D721Med (cell line): ENCODE measurements at places on chromosomes 5 and 9.

DNA sequence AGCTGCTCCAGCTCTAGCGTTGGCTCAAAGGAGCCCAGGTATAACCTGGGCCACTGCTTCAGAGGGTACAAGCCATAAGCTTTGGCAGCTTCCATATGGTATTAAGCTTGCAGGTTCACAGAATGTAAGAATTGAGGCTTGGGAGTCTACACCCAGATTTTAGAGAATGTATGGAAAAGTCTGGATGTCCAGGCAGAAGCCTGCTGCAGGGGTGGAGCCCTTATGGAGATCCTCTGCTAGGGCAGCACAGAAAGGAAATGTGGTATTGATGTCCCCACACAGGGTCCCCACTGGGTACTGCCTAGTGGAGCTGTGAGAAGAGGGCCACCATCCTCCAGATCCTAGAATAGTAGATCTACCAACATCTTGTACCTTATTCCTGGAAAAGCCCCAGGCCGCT is 626.9 kb downstream of the MAT2B start:
- DNase-seq, result no peak

GRCh38 chr5:108367679-108368334 is 14.1 kb downstream of the FBXL17 start:
- DNase-seq, result no peak

GRCh38 chr9:135108831-135109510 is 21.5 kb downstream of the OLFM1 start:
- no peak for DNase-seq

GRCh38 chr5:129807162-129807814 is 59.4 kb downstream of the MINAR2 start:
- no peak for DNase-seq

GRCh38 chr5:176754376-176754973 is 55.9 kb upstream of the UNC5A start:
- no peak for DNase-seq

DNA sequence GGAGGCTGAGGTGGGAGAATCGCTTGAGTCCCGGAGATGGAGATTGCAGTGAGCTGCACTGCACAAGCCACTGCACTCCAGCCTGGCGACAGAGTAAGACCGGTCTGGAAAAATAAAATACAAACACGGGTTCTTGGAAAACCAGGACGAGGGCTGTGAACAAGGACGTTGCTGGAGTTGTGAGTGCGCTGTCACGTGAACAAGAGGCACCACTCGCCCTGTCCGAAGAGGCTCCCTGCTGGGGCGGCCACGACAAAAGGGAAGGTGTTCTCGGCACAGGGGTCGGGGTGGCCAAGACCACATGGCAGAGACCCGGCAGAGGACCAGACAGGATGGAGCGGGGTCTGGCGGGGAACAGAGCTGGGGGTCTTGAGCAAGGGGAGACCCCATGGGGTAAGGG is 30.6 kb upstream of the UBAC1 start:
- no peak for DNase-seq

DNA sequence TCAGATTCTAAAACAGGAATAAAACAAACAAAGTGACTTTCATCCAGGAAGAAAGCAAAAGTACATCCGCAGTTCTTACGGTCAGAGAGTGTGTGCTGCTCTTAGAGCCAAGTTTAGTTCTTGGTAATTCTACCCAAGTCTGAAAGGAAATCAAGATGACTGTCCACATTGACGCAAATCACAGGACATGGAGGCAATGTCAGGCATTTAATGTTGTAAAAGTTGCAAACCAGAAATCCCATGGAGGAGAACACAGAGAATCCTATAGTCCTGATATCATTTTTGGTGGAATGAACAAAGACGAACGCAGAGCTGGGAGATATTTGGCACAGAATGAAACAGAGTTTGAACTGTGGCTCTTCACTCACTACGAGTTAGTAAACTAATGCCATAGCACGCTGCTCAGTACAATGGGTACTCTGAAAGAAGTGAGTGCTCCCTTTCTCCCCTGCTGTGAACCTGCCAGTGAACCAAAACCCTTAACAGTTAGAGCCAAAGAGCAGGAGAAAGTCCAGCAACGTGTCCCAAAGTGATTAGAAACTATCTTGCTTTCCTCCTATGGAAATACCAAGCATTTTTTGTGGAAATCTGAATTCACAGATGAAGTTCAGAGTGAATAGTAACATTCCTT is 74.3 kb downstream of the MUSK start:
- no peak for DNase-seq

DNA sequence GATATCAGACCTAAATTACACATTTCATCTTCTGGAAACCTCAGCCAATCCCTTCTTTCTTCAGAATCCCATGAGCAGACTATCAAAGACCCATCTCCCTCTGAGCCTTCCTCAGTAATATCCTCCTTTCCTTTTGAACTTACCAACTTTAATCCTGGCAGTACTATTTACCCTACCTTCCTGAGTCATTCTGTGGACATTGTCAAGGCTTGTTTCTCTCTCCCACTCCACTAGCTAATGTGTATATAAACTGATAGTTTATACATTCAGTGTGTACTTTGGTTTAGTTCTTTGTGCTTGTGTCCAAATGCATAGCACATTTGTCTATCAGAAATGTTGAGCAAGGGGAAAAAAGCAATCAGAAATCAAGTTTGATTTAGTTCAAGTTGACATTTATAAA is 568.3 kb downstream of the CSNK1G3 start:
- DNase-seq, result no peak

- DNase-seq, result no peak
These were observed 34.2 kb downstream of the FOXI1 start for GRCh38 chr5:170139786-170140335.

DNA sequence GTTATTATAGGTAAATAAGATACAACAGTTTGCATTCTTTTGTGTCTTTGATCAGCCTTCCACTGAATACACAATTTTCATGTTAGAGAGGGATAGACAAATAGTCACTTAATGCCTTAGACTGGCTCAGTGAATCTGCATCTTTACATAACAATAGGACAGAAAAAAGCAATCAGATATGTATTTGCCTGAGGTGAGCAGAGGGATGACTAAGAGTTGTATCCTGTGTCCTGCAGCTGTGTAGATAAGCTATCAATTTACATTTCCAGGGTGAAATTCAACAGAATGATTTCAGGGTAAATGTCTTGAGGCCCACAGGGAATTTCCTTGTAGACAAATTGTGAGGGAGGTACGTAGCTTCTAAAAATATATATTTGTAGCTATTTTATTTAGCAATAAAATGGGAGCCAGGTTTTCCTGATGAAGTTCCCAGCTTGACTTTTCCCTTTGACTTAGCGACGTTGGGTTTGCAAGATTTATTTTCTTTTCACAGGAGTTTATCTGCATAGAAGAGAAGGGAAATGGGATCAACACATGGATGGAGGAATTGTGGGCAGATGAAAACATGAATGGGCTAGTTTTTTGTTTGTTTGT is 586.1 kb upstream of the CDH6 start:
- no peak for DNase-seq

- DNase-seq, result no peak
These were observed 8.6 kb downstream of the SLC45A2 start for GRCh38 chr5:33975852-33976251.

DNA sequence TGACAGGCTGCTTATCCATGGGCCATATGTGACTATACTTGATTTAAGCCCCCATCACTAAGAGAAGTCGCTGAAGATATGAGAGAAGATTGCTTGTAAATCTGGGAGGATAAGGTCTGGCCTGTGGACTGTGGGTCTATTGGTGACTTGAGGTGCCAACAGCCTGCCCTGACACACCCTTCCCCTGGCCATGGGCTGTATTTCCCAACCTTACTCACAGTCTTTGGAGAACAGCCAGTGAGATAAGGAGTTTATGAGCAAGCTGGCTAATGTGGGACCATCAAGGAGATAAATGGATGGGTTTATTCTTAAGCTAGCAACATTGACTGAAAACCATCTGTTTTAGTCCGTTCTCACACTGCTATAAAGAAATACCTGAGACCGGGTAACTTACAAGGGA is 231.3 kb downstream of the ZSWIM6 start:
- no peak for DNase-seq

DNA sequence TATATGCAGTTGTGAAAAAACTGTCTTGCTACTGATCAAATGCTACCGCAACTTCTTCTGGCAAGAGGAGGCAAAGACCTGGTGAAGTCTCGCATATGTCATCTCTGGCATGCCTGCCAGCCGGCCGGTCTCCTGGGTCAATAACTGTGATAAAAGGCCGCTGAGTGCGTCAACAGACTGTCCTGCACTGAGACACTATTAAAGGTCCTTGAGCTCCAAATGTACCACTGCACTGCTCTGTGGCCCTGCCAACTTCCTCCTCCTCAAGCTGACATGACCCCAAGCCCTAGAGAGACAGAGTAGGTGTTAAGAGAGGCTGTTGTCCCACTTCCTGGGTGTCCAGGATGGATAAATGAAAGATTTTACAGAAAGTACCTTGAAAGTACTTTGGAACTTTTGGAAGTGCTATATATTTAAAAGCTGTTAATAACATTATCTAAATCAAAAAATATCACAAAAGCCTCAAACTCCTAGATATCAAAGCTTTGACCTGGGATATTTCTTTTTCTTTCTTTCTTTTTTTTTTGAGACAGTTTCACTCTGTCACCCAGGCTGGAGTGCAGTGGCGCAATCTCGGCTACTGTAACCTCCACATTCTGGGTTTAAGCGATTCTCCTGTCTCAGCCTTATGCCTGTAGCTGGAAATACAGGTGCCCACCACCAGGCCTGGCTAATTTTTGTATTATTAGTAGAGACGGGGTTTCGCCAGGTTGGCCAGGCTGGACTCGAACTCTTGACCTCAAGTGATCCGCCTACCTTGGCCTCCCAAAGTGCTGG is 31.5 kb downstream of the RAPGEF1 start:
- DNase-seq, result no peak

DNA sequence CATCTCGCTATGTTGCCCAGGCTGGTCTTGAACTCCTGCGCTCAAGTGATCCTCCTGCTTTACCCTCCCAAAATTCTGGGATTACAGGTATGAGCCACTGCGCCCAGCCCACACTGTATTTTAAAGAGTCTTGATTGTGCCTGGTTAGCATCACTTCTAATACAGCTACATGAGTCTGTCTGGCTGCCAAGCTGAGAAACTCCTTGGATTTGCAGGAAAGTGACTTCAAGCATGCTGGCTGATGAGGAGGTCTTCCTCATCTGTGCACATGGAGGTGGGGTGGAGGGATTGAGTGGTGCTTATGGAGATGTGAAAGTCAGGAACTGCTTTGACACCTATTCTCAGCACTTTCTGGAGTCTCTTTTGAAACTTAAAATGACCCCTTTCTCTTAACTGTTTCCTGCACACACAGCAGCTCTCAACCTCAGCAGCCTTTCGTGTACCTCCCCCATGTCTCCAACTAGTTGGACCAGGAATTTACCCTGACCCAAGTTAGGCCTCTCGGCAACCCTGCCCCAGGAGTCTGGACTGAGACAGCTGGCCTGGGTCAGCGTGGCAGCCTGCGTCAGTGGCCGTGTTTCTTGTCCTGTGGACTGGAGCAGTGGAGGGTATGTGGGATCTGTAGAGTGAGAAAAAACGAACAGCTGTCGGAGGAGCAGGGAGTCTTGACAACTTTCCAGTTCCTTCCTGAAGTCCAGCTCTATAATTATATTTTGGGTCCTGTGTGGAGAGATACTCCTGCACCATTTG is 72.5 kb downstream of the ACER2 start:
- no peak for DNase-seq

- DNase-seq, result no peak
These were observed 23.4 kb downstream of the LIX1 start for GRCh38 chr5:97119007-97119390.

GRCh38 chr9:131503626-131504465 is 1.1 kb downstream of the POMT1 start:
- DNase-seq, result no peak

GRCh38 chr5:14110680-14111079 is 32.5 kb upstream of the TRIO start:
- DNase-seq, result no peak

- no peak for DNase-seq
These were observed 104.5 kb downstream of the HMHB1 start for GRCh38 chr5:143916451-143916850.

GRCh38 chr5:173671121-173671949 is 54.9 kb upstream of the BOD1 start:
- DNase-seq, result no peak

DNA sequence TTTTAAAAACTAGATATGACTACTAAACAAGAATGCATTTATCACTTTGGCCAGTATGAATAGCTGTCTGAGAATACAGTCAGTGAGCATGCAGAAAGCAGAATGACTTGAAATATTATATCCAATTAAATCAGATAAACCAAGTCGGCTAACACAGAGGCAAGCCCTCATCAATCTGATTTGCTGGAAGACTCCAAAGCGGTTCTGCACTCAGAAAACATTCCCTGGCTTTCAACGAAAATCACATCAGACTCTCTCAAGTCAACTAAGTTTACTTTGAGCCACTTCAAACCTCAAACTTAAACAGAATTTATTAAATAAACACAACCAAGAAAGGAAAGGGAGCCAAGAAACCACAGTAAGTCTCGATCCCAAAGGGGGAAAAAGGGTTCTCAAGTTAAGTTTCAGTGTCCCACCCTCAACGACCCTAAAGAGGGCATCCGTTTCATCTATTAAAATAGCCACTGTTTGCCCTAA is 1.4 kb downstream of the MYO10 start:
- DNase-seq, result no peak

DNA sequence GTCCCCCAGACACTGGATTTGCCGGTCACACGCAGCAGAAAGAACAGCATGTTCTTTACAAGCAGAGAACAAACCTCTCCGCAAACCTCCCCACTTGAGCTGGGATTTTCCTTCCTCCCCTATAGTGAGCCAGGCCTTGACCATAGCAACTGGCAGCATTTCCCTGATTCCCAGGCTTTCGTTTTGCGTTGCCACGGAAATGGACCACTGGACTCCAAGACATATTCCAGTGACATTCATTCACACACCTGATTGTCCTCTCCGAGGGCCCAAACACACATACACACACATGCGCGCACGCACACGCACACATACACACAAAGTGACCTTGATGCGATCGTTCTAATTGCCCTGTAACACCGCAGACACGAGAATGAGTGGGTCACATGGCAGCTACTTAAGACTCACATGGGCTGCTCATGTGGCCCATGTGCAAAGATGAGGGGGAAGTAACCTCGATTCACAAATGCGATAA is 80.9 kb upstream of the CPEB4 start:
- no peak for DNase-seq
